ENCODE measurements at places on chromosomes 6 and 20.
A peak's percentile ranks its signal among the peaks of the same experiment; 100 is the strongest.

- DNase-seq, result no peak
Observed at GRCh38 chr6:157665180-157665579, 157.9 kb upstream of the SNX9 start.

GRCh38 chr6:35651244-35651643, 37.5 kb downstream of the FKBP5 start:
- no peak for DNase-seq

- no peak for DNase-seq
Observed at GRCh38 chr20:8518878-8519277, 386.8 kb downstream of the PLCB1 start.

DNA sequence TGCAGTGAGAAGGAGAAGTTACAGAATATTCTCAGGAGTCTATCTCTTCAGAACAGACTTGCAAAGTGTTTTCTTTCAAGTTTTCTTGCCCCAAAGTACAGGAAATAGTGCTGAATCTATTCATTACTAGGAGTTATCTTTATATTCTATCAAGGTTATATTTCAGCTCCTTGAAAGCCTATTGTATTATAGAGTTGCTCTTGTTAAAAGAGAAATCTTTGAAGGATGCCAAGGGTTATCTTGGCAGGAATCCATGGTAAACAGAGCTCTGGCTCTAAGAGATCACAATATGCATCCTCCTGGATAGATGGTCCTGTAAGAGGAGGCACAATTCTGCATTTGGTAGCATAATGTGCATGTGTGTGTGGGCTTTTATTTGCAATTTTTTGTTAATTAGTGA, 21.2 kb upstream of the SNRPB2 start:
- no peak for DNase-seq

DNA sequence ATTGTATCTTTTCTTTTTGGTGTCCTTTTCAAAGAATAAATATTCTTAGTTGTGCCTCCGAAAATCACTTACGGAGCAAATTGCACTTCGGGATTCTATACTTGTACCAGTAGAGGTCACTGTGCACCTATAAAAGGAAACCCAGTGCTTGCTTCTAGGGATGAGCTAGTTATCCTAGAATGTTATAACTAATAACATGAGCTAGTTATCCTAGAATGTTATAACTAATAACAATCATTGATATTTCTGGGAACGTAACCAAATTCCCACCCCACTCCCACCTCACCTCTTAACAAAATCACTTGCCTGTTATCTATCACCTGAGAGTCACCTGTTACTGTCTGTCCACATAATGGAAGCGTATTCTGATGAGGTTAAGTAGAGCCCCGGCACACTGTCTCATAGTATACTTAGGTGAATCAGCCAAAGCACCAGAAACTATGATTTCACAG, 126.9 kb upstream of the TIAM2 start:
- peak; percentile 36 for DNase-seq

DNA sequence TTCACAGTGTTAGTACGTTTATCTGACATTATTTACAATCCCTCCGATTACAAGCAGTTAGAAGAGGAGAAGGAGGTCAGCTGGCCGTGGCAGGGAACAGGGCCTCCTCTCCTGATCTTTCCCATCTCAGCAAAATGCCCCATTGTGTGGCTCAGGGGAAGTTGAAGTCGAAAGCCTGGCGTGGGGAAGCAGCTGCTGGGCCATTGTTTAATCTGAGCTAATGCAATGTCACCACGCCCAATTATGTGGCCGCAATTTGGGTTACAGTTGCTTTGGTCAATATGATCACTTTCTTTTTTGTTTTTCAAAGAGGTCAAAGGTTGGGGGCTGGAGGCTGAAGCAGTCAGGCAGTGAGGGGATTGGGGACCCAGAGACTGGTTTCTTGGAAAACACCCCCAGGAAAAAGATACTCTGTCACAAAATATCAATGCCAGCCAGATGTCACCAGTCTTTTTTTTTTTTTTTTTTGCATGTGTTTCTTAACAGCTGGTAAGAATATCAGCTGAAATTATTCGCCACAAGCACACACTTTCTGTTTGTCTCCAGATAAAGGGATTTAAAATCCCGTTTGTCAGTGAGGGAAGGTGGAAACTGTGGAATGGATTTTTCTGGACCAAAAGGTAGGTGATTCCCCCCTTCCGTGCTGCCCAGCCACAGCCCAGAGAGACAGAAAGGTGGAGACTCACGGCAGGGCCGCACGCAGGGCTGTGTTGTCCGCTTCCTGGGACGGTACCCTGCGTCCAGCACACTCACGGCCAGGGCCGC, 24.6 kb downstream of the DLL1 start:
- DNase-seq, result no peak

- DNase-seq, result no peak
Observed at GRCh38 chr6:144897441-144897921, 612.3 kb downstream of the UTRN start.

DNA sequence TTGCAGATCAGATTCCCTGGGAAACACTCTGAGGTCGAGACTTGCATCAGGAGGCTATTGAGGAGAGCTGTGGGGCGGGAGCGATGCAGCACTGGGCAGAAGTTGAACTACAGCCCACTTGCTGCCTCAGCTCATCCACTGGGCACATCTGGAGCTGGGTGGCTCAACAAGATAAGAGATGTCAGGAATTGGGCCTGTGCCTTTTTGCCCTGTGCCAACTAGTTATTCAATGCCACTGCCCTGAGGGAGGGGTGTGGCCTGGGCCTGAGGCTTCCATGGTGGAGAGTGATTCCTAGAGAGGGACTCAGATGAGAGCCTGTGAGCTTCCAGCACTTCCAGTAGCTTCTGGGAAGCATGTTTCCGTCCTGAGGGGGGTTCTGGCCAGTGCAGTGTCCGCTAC, 32.7 kb downstream of the BRPF3 start:
- no peak for DNase-seq

DNA sequence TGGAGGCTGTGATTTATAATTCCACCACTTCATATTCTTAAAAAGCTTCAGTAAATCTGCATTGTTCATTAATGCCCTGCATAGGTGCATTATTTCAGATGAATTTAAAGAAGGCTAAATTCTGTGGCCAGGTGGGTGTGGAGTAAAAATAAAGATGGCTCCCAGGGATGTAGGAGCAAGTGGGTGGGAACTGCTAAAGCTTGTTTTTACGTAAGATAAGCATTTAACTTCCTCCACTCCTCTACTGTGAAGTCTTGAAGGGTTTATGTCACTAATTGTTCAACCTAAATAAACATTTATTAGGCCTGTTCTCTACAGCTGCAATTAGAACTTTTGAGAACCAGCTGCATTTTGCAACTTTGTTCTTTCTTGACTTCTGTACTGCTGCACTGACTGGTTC, 6.8 kb upstream of the SLC35B3 start:
- no peak for DNase-seq

- no peak for DNase-seq
Observed at GRCh38 chr6:121482004-121482693, 46.7 kb downstream of the GJA1 start.

DNA sequence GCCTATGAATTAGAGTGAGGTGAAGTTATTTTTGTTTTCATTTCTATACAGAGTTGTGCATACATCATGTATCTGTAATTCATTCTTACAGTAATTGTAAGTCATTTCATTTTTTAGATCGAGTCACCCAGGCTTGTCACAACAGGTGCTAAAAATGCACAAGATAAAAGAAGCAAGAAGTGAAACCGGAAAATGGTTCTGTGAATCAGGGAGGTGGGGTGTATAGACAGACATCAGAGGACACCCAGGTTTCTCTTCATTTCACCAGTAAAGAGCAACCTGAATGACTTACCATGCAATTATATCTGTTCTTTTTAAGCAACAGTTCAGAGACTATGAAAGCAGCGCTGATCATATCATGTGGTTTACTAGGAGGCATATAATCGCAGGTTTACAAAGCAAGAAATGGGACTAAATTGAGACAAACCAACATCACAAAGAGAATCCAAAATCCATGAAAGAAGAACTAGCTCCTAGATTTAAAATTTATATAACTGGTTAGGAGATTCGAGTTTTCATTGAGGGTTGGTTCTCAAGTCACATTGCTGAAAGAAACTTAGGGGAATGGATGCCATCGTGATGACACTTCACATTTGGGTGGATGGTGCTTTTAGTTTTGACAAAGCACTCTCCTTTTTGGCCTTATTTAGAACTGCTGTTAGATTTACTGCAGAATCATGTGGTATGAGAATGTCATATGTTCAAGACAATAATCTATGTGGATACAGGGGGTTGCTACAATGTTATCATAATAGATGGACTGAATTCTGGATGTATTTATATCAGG, 27.9 kb upstream of the TBC1D7 start:
- DNase-seq, result peak; percentile 79

- no peak for DNase-seq
Observed at GRCh38 chr20:48957053-48957481, 35.6 kb downstream of the ARFGEF2 start.

GRCh38 chr6:158962371-158962770, 37.6 kb downstream of the RSPH3 start:
- DNase-seq, result no peak

GRCh38 chr6:10412461-10413261, 2.2 kb downstream of the TFAP2A start:
- no peak for DNase-seq

Measured in GM13976 (cell line).